ENCODE measurements at places on chromosomes 5 and 9.
A peak's percentile ranks its signal among the peaks of the same experiment; 100 is the strongest.

DNA sequence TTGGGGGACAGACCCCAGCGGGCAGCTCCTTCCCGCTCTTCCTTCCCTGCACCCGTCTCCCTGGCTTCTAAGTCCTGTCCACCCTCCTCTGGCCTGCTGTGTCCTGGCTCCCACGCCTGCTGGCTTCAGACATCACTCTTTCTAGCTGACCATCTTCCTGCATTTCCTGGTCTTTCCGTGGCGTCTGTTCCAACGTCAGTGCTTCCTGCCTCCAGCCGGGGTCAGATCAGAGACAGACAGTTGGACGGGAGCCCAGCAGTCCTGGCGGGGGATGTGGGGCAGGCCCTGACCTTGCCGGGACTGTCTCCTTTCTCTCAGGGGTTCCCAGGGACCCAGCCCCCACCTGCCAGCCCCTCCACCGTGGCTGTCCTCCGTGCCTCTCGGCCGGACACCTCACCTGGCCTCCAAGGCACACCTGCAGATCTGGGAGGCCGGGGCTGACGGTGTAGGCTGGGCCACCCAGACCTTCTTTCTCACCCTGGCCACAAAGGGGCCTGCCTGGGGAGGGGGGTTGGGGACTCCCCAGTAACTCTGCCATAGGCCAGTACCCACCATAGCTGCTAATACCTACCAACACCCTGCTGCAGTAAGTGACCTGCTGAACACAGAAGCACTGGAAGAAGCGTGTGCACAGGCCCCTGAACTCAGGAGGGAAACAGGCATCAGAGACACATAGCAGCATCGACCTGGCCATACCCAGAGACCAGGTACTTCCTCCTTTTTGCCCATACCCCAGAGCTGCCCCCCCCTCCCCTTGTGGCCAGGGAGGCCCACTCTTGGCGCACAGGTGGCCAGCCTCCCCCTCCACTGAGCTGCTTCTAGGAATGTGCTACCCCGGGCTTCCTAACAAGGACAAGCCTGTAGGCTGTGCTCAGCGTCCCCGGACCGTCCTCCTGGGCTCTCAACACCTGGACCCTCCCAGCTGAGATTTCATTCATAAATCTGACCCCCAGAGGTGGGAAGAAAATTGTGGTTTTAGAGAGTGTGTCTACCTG, 5.1 kb downstream of the NRARP start:
- DNase-seq, result no peak

GRCh38 chr9:129939431-129939830, 103.6 kb downstream of the FNBP1 start:
- no peak for DNase-seq

DNA sequence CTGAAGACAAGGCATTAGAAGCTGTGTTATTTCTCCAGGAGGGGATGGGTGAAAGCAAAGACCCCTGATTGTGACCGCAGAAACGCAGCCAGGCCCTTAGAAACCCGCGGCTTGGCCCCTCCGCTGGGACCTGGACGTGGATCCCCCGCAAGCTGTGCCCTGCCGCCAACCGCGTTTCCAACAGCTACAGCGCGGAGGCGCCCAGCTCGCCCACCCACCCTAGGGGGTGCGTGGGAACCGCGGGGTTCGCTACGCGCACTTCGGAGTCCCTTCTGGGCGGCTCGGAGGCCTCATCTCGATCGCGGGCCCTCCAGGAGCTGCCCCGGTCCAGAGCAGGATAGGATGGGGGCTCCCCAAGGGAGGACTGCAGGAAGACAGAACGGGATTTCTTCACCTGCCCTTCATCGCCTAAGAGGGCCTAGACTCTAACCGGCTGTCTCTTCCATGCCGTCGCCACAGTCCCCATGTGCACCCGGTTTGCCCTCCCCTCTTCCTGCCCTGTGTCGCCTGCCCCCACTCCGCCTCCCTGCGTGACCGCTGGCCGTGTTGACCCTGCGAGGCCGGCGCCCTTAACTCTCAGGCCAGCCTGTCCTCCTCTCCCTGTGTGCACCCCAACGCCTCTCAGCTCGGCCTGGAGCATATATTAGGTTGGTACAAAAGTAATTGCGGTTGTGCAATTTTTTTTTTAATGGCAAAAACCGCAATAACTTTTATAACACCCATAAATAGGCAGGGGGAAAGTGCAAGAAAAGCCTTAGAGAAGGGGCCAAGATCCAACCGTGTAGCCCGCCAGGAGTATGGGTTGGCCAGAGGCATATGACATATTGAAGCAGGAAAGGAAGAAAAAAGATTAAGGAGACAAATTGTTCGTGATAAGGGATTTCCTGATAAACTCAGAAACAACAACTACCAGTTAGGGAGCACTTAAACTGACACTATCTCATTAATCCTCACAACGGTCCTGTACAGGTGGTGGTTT, 68.1 kb upstream of the FREM1 start:
- DNase-seq, result no peak

DNA sequence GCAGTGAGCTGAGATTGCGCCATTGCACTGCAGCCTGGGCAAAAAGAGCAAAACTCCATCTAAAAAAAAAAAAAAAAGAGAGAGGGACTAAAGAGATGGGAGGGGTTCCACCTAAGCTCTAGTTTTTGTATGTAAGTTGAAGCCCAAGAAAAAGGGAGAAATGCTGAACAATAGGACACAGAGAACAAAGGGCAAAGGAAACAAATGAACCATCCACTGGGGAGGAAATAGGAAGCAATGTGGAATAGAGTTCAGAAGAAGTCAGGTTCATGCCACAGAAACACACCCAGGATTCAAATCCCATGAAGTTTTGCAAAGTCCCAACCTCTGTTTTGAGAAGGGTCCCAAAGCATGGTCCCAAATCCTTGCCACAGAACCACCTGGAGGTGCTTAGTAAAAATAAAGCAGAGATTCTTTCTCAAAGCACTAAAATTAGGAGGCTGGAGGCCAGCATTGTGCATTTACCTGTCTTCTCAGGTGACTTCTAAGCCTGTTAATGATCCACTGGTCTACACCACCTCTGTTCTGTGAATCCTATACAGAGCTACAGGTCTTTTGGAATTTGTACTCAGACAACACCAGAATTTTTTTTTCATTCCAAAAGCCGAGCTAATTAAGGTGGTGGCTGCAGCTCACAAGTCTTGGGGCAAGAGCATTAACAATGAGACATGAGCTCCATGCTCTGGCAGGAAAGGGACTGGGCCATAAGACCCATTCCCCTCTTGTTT, 177.6 kb downstream of the DOCK8 start:
- DNase-seq, result no peak

DNA sequence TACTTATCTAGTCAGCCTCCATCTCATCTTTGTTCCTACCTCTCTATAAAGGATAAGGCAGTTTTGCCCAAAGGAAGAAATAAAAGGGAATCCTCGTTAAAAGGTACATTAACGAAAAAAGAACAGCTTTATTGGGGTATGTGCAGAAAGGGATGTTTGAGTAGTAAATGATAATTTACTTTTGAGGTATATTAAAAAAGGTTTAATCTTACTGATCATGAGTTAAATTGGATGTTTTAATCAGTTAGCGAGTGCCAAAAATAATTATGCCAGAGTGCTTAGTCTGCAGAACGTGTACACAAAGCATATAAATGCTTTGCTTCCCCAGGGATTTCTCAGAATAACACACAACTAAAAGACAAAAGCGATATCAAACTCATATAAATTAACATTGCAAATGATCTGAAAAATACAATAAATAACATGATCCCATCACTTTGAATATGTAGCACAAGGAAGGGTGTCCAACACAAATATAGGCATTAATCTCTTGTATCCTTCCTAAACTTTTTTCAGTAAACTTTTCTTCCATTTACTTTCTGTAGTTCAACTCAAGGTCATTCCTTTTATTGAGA, 865.0 kb downstream of the NR2F1-AS1 start:
- DNase-seq, result no peak

DNA sequence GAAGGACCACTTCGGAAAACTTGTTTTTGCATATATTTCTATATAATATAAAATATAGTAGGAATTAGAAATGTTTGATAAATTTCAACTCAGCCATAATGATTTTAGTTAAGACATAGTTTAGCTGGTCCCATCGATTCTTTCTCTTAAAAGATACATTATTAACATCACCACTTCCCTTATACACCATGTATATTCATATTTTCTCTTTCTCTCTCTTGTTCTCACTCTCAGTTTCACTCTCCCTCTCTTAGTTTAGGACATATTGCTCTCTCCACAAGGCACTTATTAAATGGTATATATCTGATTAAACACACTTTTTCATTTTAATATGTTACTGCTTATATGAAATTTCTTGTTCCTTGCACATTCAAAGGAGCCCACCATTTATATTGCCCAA, 90.1 kb upstream of the RASEF start:
- no peak for DNase-seq

GRCh38 chr5:156655732-156656131, 194.4 kb upstream of the PPP1R2B start:
- no peak for DNase-seq

GRCh38 chr5:179122411-179123108, 62.4 kb downstream of the ZNF354C start:
- no peak for DNase-seq

DNA sequence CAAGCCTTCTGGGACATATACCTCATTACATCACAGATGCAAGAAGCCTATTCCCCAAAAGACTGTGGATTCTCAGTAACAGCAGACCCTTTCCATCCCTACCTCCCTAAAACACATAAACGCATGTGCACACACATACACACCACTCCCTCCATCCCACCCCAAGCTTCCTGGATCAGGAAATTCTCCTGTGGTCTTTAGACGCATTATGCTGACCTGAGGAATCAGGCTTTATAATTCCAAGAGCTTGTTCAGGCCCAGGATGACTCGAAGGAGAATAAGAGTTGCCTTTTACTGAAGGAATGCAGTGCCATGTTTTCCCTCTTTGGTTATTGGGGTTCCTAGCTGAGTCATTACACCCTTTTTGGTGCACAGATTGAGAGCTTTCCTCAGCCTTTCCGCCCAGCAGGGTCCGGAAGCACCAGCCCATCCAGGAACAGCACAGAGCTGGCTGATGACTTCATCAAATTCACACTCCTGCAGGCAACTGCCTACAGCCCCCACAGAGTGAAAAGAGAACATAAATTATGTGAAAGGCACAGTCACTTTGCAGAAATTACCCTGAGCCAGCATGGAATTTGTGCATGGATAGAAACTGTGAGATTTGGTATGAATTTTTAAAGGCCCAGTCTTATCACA, 385.0 kb upstream of the TRPC7 start:
- DNase-seq, result no peak

GRCh38 chr5:158875272-158875679, 224.4 kb downstream of the EBF1 start:
- DNase-seq, result no peak

DNA sequence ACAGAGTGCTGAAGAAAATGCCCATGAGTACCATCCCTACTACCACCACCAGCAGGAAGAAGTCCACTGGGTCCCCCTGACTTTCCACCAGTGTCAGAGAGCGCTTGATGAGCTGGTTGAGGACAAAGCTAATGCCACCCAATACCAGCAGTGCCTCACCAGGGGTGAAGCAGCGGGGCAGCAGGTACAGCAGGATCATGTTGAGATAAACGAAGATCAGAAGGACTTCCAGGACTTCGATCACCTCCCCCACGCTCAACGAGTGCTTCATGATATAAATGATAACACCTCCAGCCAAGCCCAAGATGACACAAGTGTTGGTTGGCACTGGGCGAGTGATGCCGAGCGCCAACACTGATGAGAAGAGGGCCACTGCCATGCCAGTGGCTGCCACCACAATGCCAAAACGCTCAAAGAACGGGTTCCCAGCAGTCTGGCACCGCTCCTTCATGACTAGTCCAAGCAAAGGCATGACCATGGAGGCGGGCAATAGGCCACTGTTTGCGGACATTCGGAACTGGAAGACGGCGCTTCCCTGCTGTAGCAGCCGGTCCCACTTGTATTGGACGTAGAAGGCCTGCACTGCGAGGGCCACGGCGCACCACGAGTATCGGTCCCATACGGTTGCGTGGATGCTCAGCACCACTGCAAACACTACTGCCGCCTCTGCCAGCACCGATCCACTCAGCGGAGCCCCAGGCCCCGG, 679 bp downstream of the DOLK start:
- peak; percentile 46 for DNase-seq

DNA sequence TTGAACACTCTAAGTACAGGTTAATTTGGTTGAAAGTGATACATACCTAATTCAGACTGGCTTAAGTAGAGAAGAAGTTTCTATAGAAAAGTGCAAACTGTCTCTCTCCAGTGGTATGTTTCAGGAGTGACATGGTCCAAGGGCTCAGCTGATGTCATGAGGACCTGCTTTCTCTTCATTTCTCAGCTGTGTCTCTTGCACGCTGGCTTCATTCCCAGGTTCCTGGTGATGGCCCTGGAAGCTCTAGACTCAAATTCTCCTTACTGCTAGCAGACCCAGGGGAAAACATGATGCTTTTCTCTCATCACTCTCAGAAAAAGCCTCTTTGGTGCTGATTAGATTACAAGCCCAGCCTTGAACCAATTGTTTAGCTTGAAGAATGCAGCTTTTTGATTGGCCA, 211.9 kb upstream of the CLINT1 start:
- no peak for DNase-seq

DNA sequence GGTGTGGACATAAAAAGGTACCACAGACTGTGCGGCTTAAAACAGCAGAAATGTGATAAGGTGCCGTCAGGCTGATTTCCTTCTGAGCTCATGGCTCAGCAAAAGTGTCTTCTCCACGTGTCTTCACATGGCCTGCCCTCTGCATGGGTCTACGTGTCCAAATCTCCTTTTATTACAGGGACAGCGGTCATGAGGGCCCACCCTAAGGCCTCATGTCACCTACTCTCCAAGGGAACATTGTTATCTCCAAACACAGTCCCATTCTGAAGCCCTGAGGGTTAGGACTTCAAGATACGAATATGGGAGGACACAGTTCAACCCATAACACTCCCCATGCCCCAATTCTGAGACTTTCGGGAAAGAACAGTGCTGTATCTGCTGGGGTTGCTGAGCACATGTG, 35.2 kb downstream of the COL23A1 start:
- DNase-seq, result no peak

DNA sequence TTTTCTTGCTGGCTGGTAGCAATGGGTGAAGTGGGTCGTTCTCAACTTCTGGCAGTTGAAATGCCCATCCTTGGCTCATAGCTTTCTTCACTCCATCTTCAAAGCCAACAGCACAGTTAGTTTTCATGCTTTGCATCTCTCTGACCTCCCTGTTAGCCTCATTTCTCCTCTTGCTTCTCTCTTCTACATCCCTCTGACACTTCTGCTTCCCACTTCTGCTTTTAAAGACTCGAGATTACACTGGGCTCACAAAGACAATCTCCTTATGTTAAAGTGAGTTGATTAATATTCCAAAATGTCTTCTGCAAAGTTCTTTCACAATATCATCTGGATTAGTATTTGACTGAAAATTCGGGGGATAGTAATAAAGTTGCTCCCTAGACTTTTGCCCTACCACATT, 684.8 kb upstream of the CCNG1 start:
- no peak for DNase-seq

DNA sequence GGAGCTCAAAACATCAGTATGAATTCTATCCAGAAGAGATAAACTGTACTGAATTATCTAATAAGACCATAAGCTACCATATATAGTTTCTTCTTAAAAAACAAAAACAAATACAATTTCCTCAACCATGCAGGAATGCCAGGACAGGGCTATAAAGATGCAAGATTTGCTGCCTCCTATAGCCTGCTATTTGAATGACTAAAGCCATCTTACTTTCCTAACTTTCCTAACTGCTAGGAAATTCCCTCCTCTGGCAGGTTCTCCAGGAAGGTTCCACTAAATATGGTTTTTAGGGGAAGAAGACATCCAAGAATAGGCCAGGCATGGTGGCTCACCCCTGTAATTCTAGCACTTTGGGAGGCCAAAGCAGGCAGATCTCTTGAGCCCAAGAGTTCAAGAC, 15.1 kb downstream of the KIF27 start:
- no peak for DNase-seq

Data from substantia nigra (tissue), 51 donors.